Urothelium cell line (cell line): ENCODE measurements at places on chromosomes 12 and 14.

- DNase-seq = no peak
These were observed 13.4 kb upstream of the CELA1 start for GRCh38 chr12:51359851-51360250.

- no peak for DNase-seq
These were observed 28.9 kb upstream of the PPM1A start for GRCh38 chr14:60220084-60220483.

DNA sequence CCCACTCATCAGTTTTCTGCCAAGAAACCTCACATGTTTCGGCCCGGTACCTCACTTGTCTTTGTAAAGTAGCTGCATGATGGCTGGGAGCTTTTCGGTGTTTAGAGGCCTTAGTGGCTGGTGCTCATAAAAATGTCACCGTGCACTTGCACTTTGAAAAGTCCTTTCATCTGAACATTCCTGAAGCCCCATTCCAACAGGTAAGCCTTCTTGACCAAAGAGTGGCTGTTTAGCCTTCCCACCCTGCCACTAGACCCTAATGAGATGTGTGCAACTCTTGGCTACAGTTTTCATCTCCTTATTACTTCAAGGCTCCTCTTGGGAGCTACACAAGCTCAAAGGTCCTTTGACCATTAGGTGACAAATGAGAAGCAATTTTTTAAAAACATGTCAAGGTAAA, 135.2 kb downstream of the HMGA2 start:
- no peak for DNase-seq

GRCh38 chr12:84128117-84128991, 784.2 kb downstream of the SLC6A15 start:
- no peak for DNase-seq

GRCh38 chr12:121649322-121649721, 20.1 kb downstream of the MORN3 start:
- no peak for DNase-seq

- no peak for DNase-seq
These were observed 12.9 kb upstream of the RNASE10 start for GRCh38 chr14:20492486-20492885.

DNA sequence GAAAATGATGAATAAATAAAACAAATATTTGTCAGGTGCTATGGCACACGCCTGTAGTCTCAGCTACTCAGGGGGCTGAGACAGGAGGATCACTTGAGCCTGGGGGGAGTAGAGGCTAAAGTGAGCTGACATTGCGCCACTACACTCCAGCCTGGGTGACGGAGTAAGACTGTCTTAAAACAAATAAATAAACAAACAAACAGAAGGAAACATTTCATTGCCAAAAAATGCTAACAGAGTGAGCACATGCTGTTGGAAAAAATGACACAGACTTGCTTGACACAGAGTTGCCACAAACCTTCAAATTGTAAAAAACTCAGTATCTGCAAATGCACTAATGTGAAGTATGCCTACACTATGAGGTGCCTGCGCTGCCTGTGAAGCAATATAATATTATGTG, 50.8 kb upstream of the AP4S1 start:
- DNase-seq = no peak

DNA sequence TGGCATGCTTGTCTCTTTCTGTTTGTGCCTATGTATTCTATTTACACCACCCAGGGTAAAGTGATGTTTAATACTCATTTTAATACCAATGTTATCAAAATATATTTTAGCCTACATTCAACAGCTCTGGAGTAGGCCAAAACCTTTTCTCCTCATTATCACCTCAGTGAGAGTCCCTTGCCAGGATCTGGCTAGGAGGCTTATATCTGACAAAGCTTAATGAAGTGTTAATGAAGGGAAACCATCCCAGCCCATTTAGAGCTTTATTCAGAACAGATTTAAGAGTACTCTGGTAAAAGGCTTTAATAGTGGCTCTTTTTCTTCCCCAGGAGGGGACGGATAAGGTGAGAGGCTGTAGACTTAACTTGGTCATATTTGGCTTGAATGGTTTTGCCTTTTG, 137.6 kb downstream of the GRIN2B start:
- no peak for DNase-seq
